NCI-H1930 (cell line): ENCODE measurements at places on chromosomes 1 and 21.

- no peak for DNase-seq
Observed at GRCh38 chr1:40300249-40300567, 16.9 kb downstream of the COL9A2 start.

- no peak for DNase-seq
Observed at GRCh38 chr1:93546162-93546863, 98.4 kb downstream of the FNBP1L start.

DNA sequence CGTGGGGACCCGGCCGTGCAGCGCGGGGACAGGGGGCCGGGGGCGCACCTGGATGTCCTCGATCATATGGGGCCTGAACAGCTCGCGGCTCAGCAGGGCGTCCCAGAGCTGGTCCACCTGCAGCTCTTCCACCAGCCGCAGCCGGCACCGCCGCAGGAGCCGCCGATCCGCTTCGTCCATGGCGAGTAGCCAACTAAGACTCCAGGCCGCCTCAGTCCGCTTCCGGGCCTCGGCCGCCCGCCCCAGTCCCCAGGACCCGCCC, at the start of gene CASP9:
Gene CASP9 (minus strand): TSS at position 195 of the 262 bp plus-strand sequence. CDS start 15 bp downstream, at position 180.
- DNase-seq, result no peak

GRCh38 chr1:3975903-3976630, 76.0 kb upstream of the C1orf174 start:
- no peak for DNase-seq

DNA sequence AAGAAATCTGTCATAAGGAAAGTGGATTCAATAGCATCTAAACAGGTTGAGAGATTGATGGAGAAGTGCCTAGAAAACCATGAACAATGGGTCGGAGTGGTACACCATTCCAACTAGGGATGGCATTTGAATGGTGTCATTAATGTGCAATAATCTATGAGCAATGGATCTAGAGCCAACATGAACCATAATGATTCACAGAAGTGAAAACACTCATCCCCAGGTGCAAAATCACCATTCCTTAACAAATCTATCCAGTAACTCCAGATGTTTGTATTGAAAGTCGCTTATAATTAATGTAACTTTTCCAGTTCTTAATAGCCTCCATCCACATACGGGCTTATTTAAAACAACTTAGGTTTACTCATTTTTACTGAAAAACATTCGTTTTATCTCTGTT, 201.3 kb upstream of the ADGRL4 start:
- no peak for DNase-seq

GRCh38 chr1:41792485-41792770, 126.3 kb downstream of the HIVEP3 start:
- DNase-seq, result no peak

GRCh38 chr1:36087233-36088123, 1.2 kb upstream of the ADPRS start:
- DNase-seq, result no peak
